Panc1 (cell line): ENCODE measurements at places on chromosomes 5 and 9. TPM values are rescaled to one million over a fixed set of nuclear protein-coding genes. Genes with fewer than 3 reads are reported as not detected.

OGN gene
- 0.08 TPM for total RNA-seq

FOXE1 gene
- total RNA-seq: 0.82 TPM

CACNA1B gene
- total RNA-seq: 0.49 TPM

OR1J2 gene
- total RNA-seq: not detected

SLC1A1 gene
- 0.05 TPM for total RNA-seq

SUSD3 gene
- 5.0 TPM for total RNA-seq

GRM6 gene
- total RNA-seq: not detected

P4HA2 gene
- total RNA-seq: 25.1 TPM

C5orf15 gene
- total RNA-seq: 63.2 TPM

HMHB1 gene
- total RNA-seq: not detected

IQGAP2 gene
- 0.59 TPM for total RNA-seq

ARL14EPL gene
- not detected for total RNA-seq

SLC36A2 gene
- not detected for total RNA-seq

TIMD4 gene
- not detected for total RNA-seq

C5orf52 gene
- total RNA-seq: not detected

EFNA5 gene
- 30.5 TPM for total RNA-seq

TMEM252 gene
- not detected for total RNA-seq

GHR gene
- 0.05 TPM for total RNA-seq

NR2F1-AS1 gene
- total RNA-seq: 27.0 TPM

TRIM7 gene
- 25.8 TPM for total RNA-seq

DMGDH gene
- 0.54 TPM for total RNA-seq

PCDH12 gene
- not detected for total RNA-seq

DMRT3 gene
- not detected for total RNA-seq

NTNG2 gene
- total RNA-seq: 5.1 TPM

NEUROG1 gene
- not detected for total RNA-seq

SLIT3 gene
- total RNA-seq: 26.4 TPM

IFNK gene
- not detected for total RNA-seq

AIF1L gene
- total RNA-seq: 6.0 TPM

CNTNAP3 gene
- 8.8 TPM for total RNA-seq

SPTLC1 gene
- total RNA-seq: 58.8 TPM

SRA1 gene
- 52.0 TPM for total RNA-seq

SHOC1 gene
- total RNA-seq: 0.10 TPM

MAPKAP1 gene
- 72.7 TPM for total RNA-seq

GFI1B gene
- total RNA-seq: 0.08 TPM

WDR38 gene
- total RNA-seq: not detected

CXXC5 gene
- total RNA-seq: 85.0 TPM
